ENCODE measurements at places on chromosomes 2 and 18.

DNA sequence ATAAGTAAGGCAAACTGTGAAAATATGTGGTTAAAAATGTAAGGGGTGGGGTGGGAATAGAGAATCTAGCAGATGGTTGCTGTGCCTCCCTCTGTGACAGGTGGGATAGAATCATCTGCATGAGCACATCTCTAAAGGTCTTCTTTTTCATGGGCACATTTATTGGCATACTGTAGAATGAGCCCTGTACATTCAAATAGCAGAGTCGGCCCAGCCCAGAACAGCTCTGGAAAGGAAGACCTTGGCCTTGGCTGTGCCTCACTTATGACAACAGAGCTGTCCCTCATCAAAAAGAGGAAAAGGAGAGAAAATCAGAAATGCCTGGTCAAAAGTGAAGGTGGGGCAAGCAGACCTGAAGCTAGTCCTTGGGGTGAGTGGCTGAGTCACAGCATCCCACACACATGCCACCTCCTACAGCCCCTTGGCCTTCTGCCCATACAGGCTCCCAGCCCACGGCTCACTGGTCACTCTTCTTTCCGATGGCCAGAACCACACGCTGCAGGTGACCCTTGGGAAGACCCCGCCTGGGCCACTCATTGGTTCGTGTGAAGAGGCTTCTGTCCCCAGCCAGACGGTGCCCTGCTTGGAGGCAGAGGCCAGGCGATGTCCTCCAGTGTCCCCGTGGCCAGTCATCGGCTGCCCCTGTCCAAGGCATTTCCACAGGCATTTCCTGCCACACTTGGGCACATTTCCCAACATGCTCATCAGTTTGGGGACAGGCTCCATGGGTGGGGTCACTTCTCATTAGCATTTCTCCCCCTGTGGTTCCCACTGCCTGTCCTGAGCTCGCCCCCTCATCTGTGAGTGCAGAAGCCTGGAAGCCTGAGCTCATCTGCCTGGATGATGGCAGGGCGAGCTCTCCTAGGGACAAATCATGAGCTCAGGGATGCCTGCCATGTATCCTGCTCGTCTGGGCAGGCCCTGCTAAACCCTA lies 113.6 kb downstream of the MCFD2 start:
- no peak for DNase-seq

- no peak for DNase-seq
Observed at GRCh38 chr2:186531257-186531775, 45.3 kb downstream of the ZC3H15 start.

- no peak for DNase-seq
Observed at GRCh38 chr2:196660244-196660643, 20.7 kb downstream of the CCDC150 start.

- no peak for DNase-seq
Observed at GRCh38 chr18:8221452-8221851, 387.8 kb upstream of the RAB12 start.

DNA sequence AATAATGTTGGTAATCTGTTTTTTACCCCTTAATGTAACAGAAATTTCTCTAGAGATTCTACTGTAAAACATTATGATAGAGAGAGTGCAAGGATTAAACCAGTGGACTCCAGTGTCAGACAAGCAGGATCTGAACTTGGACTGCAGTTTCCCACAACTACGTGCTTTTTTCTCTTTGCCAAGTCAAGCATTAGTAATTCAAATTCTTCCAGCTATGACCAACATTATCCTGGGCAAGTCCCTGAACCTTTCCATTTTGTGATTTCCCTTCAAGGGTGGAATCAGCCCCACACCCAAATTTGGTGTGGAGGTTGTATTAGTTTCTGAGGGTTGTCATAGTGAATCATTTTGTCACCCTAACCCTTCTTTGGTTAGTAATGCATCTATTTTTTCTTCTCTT lies 482.0 kb downstream of the ZNF516 start:
- DNase-seq, result no peak

- no peak for DNase-seq
Observed at GRCh38 chr2:3253913-3254441, 123.6 kb downstream of the EIPR1 start.

- DNase-seq, result no peak
Observed at GRCh38 chr2:206783718-206784117, 18.3 kb downstream of the FASTKD2 start.

GRCh38 chr2:58120626-58121229 lies 74.1 kb downstream of the VRK2 start:
- no peak for DNase-seq
